ENCODE measurements at places on chromosomes 7 and 10.

GRCh38 chr10:89494575-89494974 is 40.8 kb downstream of the SLC16A12 start:
- DNase-seq, result no peak

DNA sequence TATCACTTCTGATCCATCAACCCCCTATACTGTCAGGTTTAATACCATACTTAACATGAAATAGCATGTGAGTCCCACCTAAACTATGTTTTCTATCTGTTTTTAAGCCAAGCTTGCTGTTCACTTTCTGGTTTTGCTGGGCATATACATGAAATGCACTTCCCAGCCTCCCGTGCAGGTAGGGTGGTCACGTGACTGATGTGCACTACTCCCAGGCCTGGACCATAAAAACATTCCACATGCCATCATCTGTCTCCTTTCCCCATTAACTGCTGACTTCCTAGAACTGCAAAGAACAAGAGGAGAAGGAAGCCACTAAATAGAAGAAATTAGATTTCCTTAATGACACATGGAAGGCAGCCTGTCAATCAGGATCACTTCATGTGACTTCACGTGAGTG is 40.1 kb upstream of the CALD1 start:
- no peak for DNase-seq

DNA sequence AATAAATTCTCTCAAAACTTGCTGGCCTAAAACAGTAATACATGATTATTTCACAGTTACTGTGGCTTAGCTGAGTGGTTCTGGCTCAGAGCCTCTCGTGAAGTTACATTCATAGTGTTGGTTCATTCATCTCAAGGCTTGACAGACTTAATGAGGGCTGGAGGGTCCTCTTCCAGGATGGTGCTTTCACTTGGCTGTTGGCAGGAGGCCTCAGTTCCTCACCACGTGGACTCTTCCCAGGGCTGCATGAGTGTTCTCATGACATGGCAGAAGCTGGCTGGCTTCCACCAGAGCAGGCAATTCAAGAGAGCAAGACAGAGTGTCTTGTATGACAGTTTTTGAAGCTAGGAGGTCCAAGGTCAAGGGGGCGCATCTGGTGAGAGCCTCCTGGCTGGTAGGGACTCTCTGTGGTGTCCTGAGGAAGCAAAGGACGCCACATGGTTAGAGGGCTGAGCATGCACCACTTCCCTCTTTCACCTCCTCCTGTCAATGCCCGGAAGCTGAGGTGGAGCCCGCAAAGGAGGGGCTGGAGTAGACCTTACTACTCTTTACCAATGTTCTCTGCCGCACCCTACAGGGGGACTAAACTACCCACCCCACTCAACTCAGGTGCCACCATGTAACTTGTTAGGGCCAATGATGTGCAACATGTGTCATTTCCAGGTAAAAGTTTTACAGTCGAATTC is 58.2 kb upstream of the YAE1 start:
- no peak for DNase-seq

DNA sequence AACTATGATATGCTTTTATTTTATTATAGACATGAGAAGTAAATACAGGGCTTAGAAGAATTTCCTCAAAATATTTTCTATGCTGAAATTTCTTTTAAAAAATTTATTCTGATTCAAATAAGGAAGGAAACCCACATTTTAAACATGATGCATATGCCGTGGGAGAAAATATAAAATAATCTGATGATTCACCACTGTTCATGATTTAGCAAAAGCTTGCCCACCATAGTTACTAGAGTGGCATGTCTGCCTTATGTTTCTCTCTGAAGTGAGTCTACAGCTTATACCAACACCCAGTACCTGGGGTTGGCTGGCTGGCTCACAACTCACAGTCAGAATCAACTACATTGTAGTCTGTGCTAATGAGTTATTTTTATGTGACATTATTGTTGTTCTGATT is 102.0 kb downstream of the GNAI1 start:
- DNase-seq, result no peak

GRCh38 chr10:72239409-72239808 is 23.3 kb upstream of the ASCC1 start:
- no peak for DNase-seq

Data from activated T-helper 2 cell treated with anti-CD3 and anti-CD28 coated beads, Interferon-gamma antibody, Interleukin-2, Interleukin-4, amounts not matched to agents 10 μg/mL and 5 μg/mL and 100 μg/mL, durations not matched to agents 14 hours and 24 hours and 36 hours (primary cell).